ENCODE measurements at places on chromosomes 6 and 20.

GRCh38 chr20:63306673-63307537 is 13.9 kb downstream of the COL20A1 start:
- DNase-seq, result no peak

DNA sequence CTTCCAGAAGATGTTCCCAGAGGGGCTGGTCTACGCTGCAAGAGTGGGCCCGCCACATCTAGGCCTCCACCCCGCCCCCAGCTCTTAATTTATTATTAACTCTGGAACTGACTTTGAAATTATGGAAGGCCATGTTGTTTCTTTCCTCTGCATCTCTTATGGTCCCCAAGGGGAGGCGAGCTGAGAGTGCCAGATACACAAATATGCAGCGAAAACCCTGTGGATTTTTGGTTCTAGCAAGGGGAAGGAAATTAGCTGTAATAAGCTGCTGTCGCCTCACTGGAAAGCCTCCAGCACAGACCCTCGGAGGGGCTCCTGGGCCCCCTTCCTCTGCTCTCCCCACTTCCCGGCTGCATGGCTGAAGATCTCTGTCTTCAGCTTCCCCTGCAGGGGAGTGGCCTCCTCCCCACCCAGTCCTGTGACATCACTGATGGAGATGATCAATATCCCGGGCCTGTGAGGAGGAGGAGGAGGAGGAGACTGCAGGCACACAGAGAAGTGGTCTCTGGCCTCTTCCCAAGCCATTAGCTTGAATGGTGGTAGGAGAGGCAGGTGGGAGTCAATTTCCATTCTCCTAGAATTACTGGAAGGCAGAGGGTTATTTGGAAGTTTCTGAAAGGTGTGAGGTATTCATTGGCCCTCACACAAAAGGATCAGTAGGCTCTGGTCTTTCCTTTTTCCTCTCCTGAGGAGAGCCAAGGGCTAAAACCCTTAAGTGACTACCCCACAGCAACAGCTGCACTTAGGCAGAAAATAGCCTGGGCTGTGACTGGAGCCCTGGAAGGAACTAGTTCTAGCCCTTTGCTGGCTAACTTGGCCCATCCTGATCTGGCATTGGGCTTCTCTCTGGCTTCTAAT is 39.7 kb upstream of the CCDC167 start:
- no peak for DNase-seq

DNA sequence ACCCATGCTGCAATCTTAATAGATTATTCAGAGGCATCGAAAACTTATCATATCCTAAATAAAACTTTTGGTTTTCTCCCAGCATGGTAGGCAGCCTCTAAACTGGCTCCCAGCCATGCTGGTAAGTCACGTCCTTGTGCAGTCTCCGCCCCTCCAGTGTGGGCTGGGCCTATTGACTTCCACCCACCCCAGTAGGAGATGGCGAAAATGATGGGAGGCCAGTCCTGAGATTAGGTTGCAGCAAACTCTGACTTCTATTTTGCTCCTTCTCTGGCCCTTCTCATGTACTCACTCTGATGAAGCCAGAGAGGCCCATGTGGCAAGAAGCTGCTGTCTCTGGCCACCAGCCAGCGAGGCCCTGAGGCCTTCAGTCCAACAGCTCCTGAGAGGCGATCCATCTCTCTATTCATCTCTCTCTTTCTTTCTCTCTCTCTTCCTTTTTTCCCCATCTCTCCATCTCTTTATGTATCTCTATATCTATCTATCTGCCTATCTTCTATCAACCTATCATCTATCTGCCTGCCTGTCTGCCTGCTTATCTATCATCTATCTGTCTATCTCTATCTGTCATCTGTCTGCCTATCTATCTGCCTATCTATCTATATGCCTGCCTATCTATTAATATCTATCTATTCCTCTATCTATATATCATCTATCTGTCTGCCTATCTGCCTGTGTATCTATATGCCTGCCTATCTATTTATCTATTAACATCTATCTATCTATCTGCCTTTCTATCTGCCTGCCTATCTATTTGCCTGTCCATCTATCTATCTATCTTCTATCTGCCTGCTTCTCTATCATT is 52.7 kb upstream of the STX16 start:
- no peak for DNase-seq

DNA sequence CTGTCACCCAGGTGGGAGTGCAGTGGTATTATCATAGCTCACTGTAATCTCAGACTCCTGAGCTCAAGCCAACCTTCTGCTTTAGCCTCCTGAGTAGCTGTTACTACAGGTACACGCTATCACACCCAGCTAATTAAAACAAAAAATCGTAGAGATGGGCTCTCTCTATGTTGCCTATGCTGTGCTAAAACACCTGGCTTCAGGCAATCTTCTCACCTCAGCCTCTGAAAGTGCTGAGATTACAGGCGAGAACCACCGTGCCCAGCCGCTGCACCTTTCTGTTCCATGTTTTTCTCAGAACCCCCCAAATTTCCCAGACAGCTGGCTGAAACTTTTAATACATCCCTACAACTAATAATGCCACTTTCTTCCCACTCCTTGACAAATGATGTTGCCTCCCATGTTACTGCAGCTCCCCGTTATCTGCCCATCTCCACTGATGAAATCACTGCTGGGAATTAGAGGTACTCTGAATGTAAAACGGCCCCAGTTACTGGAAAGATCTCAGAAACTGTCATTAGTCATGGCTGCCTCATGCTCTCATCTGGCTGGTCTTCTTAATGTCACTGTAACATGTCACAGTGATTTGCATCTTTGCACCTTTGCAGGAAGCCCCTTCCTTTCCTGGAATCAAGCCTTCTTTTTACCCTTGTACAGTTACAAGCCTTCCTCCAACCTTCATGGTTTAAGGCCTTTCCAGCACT is 697.5 kb downstream of the PRKN start:
- DNase-seq, result no peak

Measured in stimulated activated CD4-positive, alpha-beta T cell treated with anti-CD3 and anti-CD28 coated beads, Interleukin-12 subunit alpha, Interleukin-12 subunit beta, amount 100 ng/mL, for 24 hours (primary cell).